ENCODE measurements at places on chromosomes 12 and 14.
A peak's percentile ranks its signal among the peaks of the same experiment; 100 is the strongest.

DNA sequence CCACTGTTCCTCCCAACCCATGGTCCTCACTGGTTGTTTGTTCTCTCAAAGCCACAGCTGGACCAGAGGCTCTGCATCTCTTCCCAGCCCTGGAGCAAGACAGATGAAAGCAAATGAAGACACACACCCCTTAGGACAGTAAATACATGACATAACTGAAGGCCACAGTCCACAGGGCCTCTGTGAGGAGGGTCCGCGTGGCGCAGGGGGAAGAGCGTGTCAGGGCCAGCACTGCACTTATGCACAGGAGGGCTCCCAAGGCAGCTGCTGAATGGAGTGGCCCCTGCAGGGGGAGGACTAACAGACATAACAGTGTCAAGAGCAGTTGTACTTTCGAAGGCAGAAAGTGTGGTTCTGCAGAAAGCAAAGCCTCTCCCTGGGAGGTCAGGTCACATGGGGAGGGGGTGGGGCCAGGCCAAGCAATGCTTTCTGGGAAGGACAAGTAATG is 79.9 kb downstream of the CHGA start:
- peak; percentile 12 for DNase-seq
- H3K4me1 ChIP-seq, result no peaks in the 10 kb centered on the region
- H3K36me3 ChIP-seq, result no peaks in the 10 kb centered on the region
- H3K27ac ChIP-seq, result no peak overlapping the region

DNA sequence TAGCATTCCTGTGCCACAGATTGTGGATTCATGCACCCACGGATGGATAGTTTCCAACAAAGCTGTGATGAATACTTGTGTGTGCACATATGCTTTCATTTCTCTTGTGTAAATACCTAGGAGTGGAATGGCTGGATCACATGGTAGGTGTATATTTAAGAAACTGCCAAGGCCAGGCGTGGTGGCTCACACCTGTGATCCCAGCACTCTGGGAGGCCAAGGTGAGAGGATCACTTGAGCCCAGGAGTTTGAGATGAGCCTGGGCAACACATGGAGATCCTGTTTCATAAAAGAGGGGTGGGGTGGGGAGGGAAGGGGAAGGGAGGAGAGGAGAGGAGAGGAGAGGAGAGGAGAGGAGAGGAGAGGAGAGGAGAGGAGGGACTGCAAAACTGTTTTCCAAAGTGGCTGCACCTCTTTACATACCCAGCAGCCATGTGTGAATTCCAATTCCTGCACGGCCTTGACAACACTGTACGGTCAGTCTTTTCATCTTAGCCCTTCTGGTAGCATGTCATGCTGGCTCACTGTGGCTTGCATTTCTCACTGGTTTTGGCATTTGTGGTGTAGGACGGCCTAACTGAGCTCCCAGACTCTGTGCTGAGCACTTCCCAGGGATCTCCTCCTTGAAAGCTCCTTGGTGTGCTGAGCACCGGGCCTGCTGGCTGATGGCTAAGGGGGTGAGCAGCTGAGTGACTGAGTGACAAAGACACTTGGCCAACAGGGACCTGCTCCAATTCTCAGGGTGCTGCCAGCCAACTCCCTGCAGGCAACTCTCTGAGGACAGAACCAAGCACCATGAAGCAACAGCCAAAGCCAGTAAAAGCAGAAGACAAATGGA is 27.9 kb downstream of the SYNE3 start:
- no peaks in the 10 kb centered on the region for H3K27me3 ChIP-seq
- no peaks in the 10 kb centered on the region for H3K36me3 ChIP-seq
- peak overlapping the region; percentile 26 for H3K27ac ChIP-seq
- no peaks in the 10 kb centered on the region for H3K4me1 ChIP-seq
- no peak overlapping the region for H3K4me3 ChIP-seq

GRCh38 chr12:119302451-119303080 is 32.0 kb upstream of the CCDC60 start:
- no peaks in the 10 kb centered on the region for H3K27me3 ChIP-seq
- no peaks in the 10 kb centered on the region for H3K36me3 ChIP-seq

DNA sequence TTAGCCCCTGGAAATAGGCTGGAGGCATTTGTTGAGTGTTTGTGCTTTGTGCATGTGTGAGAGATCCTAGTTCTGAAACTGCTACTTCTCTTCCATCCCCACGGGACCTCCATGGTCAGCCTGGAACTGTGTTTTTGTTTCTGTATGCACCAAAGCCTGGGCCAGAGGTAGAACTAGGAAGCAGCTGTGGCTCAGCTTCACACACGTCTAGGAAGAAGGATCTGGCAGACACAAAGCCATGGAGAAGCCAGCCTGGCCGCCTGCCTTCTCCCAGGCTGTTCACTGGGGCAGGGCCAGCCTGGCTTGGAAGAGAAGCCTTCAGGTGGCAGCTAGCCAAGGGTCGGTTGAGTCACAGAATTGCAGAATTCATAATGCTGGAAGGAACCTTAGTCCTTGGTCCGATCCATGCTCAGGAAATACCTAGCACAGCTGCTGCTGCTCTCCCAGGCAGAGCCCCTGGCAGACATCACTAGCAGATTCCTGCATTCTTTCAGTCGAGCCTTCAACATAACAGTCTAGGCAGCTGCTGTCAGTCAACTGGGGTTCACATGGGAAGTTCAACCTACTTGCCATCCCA is 27.0 kb downstream of the RIN3 start:
- H3K4me1 ChIP-seq, result peaks cover 22% of the 10 kb centered on the region
- peak; percentile 17 for DNase-seq
- peak overlapping the region; percentile 3 for H3K4me3 ChIP-seq
- H3K27ac ChIP-seq, result peak overlapping the region; percentile 62
- H3K36me3 ChIP-seq, result no peaks in the 10 kb centered on the region

DNA sequence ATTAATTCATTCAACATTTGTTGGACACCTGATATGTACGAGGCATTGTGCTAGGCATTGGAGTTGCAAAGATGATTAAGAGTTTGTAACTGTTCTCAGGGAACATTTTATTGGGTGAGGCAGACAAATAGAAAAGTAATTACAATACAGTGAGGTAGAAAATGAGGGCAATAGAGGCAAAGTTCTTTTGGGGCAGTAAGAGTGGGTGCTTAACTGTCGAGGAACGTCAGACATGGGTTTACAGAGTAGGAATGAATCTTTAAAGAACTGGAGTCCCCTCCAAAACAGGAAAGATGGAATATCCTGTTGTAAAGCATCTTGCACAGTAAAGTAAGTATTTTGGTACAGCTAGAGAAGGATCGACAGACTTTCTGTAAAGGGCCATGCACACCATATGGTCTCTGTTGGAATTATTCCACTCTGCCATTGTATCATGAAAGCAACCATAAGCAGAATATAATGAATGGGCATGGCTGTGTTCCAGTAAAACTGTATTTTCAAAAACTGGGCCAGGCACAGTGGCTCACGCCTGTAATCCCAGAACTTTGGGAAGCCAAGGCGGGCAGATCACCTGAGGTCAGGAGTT is 9.1 kb downstream of the CREBL2 start:
- H3K36me3 ChIP-seq, result no peaks in the 10 kb centered on the region
- no peak for DNase-seq
- H3K4me1 ChIP-seq, result no peaks in the 10 kb centered on the region
- no peak overlapping the region for H3K27ac ChIP-seq
- H3K27me3 ChIP-seq, result no peaks in the 10 kb centered on the region

DNA sequence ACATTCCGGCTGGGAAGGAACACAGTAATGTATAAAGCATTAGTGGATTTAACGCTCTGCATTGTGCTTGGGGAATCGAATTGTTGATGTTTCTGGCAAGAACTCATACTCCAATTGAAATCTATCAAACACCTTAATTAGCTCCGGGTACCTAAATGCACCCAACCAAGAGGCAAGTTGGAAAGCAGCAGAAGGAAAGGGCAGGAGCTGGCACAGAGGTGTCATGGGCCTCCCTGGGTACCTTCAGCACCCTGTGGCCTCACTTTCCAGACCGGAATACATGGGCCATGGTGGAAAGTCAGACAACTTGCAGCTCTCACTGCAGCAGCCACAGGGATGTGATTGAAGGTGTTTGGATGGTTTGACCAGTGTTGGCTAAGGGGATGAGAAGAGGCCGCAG is 6.8 kb upstream of the BCL11B start:
- no peaks in the 10 kb centered on the region for H3K27me3 ChIP-seq
- no peaks in the 10 kb centered on the region for H3K36me3 ChIP-seq

DNA sequence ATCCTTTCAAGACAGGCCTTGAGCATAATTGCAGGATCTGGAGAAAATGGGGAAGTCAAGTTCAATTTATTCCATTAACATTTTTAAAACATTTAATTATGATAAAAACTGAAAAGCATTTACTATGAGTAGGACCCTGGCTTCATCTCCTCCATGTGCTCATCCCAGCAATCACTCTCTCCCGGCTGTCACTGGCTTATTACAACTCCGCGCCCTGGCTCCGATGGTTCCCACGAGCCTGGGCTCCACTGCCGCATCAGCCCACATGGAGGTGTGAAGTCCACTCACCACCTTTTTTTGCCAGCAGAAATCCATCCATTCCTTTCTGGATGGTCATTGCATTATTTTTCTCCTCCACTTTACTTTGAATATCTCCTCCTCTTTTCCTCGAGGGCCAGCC is 194.4 kb downstream of the EMP1 start:
- no peak for DNase-seq
- no peaks in the 10 kb centered on the region for H3K4me1 ChIP-seq
- no peak overlapping the region for H3K27ac ChIP-seq
- H3K27me3 ChIP-seq, result no peaks in the 10 kb centered on the region
- H3K4me3 ChIP-seq, result no peak overlapping the region

DNA sequence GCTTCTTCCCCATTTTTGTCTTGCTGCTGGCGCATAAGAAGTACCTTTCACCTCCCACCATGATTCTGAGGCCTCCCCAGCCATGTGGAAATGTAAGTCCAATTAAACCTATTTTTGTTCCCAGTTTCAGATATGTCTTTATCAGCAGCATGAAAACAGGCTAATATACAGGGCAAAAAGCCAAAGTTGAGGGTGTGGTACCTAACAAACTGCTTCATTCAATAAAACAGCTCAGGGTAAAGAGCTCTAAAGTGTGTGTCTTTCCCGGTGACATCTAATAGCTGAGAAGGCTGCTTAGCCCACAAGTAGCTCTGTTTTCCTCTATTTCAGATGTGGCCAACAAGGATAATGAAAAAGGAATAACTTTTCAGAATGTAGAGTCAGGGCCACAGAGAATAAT is 76.7 kb upstream of the SLC8A3 start:
- no peaks in the 10 kb centered on the region for H3K4me1 ChIP-seq
- no peak overlapping the region for H3K4me3 ChIP-seq
- DNase-seq, result no peak
- H3K27ac ChIP-seq, result no peak overlapping the region
- H3K27me3 ChIP-seq, result no peaks in the 10 kb centered on the region
- no peaks in the 10 kb centered on the region for H3K36me3 ChIP-seq

DNA sequence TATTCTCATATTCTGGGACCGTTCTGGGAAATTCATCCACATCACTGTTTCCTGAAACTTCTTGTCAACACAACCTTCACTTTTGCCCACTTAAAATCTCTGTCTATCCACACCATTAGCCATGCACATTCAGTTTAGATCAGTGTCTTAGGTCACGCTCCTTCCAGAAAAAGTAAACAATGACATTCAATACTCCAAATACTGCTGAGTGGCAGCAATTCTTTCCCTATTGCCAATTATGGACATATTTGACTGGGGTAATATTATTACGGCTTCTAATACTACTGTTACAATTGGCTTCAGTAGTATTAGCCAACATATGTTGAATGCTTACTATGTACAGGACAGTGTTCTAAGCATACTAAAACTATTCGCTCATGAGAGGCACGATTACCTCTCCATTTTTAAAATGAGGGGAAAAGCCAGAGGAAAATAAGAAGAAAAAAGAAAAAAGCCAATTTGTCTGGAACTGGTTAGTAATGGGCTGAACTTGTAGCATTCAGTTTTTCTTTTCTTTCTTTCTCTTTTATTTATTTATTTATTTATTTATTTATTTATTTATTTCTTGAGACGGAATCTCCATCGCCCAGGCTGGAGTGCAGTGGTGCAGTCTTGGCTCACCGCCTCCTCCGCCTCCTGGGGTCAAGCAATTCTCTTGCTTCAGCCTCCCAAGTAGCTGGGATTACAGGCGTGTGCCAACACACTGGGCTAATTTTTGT is 23.4 kb downstream of the LTBR start:
- no peak overlapping the region for H3K4me3 ChIP-seq
- H3K4me1 ChIP-seq, result no peaks in the 10 kb centered on the region
- H3K36me3 ChIP-seq, result no peaks in the 10 kb centered on the region
- no peak for DNase-seq
- H3K27ac ChIP-seq, result no peak overlapping the region
- no peaks in the 10 kb centered on the region for H3K27me3 ChIP-seq

DNA sequence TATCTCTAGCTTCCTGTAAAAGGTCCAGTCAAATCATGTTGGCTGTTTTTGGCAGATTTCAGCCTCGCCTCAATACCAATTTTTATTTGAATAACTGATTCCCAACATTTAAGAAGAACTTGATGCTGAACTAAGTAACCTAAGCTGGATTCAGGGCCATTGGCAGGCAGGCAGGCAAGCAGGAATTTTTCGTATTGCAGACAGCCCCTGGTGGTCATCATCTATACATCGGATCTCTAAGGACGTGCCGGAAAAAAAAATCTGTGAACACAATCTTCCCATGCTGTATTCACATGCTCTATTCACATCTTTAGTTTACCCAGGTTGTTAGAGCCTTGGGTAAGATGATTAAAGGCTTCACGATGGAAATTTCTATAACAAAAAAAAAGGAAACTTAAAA is 7.0 kb downstream of the VCPKMT start:
- H3K4me3 ChIP-seq, result no peak overlapping the region
- H3K27ac ChIP-seq, result no peak overlapping the region
- no peaks in the 10 kb centered on the region for H3K4me1 ChIP-seq
- no peak for DNase-seq

DNA sequence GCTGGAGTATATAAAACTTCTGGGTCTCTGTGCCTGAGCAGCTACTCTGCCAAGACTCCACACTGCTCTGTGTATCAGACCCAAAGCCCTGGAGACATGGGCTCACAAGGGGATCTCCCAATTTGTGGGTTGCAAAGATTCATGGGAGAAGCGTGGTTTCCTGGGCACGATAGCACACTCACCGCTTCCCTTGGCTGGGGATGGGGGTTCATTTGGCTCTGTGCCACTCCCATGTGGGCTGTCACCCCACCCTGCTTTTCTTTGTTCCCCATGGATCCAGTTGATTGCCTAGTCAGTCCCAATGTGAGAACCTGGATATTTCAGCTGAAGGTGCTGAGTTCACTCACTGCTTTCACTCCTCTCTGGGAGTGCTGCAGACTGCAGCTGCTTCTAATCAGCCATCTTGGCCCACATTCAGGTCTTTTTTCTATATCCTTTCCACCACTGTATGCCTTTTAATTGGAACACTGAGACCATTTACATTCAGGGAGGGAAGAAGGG is 40.0 kb upstream of the PCNX4 start:
- H3K36me3 ChIP-seq, result no peaks in the 10 kb centered on the region
- H3K27me3 ChIP-seq, result no peaks in the 10 kb centered on the region
- H3K4me3 ChIP-seq, result no peak overlapping the region
- DNase-seq, result no peak
- no peak overlapping the region for H3K27ac ChIP-seq
- H3K4me1 ChIP-seq, result no peaks in the 10 kb centered on the region

DNA sequence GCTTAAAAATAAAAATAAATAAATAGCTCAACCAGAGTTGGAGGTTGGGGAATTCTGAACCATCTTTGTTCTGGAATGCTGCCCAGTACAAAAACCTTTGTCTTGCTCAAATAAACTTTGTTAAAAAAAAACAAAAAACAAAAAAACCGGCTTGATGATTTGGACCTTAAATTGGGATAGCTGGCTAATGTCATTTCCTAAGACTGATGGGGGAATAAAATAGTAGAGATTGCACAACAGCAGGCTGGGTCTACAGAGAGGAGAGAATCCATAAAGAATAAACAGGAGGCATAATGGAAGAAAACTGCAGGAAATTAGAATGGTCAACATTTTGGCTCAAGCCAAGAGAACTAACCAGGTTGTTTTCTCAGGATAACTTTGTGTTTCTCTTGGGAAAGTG is 370.9 kb downstream of the AEBP2 start:
- no peaks in the 10 kb centered on the region for H3K36me3 ChIP-seq
- no peaks in the 10 kb centered on the region for H3K4me1 ChIP-seq
- no peak for DNase-seq
- no peaks in the 10 kb centered on the region for H3K27me3 ChIP-seq
- H3K4me3 ChIP-seq, result no peak overlapping the region
